Spinal cord (tissue), 10 donors: ENCODE measurements at places on chromosomes 6 and 20.

DNA sequence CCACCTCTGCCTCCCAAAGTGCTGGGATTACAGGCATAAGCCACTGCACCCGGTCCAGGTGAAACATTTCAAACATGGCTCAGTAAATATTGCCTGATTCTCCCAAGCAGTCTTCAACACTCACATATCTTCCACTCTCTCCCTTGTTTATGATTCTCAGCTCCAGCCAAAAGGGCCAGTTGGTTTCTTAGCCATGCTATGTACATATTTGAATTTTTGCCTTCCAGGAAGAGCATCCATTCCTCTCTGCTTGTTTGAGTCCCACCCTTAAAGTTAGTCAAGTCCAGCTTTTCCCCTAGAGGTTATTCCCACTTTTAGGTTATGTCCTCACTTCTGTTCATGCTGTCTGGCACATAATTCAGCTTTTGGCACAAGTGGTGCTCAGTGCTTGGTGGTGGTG lies 5.9 kb downstream of the KIFC1 start:
- H3K27ac ChIP-seq: no peak overlapping the region
- H3K4me3 ChIP-seq: no peak overlapping the region
- DNase-seq: no peak
- H3K4me1 ChIP-seq: peaks cover 6% of the 10 kb centered on the region

- H3K27ac ChIP-seq: no peak overlapping the region
- H3K4me3 ChIP-seq: no peak overlapping the region
- H3K4me1 ChIP-seq: no peaks in the 10 kb centered on the region
- no peaks in the 10 kb centered on the region for H3K36me3 ChIP-seq
- no peaks in the 10 kb centered on the region for H3K27me3 ChIP-seq
- DNase-seq: no peak
Measured at GRCh38 chr6:15776458-15776980, 113.7 kb upstream of the DTNBP1 start.

DNA sequence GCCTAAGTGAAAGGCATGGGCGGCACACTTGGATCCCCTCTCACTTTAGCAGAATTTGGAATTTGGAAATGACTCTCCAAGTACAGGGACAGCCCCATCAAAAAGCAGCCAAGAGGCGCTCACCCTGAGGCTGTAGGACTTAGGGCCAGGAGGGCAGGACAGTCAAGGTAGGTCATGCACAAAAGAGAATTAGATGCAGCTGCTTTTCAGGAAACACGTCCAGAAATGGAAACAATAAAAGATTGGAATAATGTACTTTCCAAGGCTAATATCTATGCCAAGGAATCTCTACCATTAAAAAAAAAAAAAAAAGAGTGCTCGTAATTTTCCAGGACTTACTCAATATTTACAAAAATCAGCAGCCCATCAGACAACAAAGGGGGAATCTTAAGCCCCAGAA lies 19.9 kb downstream of the PREP start:
- H3K27ac ChIP-seq: no peak overlapping the region
- H3K4me3 ChIP-seq: no peak overlapping the region
- DNase-seq: no peak
- H3K27me3 ChIP-seq: no peaks in the 10 kb centered on the region
- H3K36me3 ChIP-seq: peaks cover 3% of the 10 kb centered on the region
- no peaks in the 10 kb centered on the region for H3K4me1 ChIP-seq

- no peaks in the 10 kb centered on the region for H3K27me3 ChIP-seq
- H3K27ac ChIP-seq: no peak overlapping the region
- H3K4me3 ChIP-seq: no peak overlapping the region
- H3K36me3 ChIP-seq: no peaks in the 10 kb centered on the region
Measured at GRCh38 chr6:34955442-34955841, 66.4 kb downstream of the ANKS1A start.

DNA sequence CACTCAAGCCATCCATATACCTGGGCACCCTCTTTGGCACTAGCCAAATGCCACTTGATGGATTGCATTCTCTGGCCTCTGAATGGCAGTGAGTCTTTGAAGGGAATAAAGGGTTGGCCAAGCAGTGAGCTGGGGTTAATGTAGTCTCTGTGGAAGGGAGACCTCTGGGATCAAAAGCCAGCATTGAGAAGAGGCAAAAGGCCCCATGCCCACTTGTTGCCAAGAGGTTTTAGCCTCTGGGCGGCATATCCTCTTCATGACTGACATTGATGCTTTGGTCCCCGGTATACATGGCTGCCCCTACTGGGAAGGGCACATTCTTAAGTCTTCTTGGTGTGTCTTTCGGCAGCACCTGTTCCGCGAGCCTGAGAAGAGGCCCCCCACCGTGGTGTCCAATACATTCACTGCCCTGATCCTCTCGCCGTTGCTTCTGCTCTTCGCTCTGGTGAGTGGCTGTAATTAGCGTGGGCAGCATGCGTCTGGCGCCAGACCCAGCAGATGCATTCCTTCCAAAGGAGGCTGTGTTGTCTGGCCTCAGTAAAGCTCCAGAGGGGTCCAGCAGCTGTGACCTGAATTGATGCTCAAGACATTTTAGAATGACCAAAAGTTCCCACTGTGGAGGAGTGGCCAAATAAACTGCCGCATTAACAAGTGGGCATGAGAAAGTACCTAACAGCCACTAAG lies 29.5 kb downstream of the GHRH start:
- H3K4me3 ChIP-seq: no peak overlapping the region
- no peak for DNase-seq
- no peaks in the 10 kb centered on the region for H3K27me3 ChIP-seq
- H3K4me1 ChIP-seq: peaks cover 18% of the 10 kb centered on the region

DNA sequence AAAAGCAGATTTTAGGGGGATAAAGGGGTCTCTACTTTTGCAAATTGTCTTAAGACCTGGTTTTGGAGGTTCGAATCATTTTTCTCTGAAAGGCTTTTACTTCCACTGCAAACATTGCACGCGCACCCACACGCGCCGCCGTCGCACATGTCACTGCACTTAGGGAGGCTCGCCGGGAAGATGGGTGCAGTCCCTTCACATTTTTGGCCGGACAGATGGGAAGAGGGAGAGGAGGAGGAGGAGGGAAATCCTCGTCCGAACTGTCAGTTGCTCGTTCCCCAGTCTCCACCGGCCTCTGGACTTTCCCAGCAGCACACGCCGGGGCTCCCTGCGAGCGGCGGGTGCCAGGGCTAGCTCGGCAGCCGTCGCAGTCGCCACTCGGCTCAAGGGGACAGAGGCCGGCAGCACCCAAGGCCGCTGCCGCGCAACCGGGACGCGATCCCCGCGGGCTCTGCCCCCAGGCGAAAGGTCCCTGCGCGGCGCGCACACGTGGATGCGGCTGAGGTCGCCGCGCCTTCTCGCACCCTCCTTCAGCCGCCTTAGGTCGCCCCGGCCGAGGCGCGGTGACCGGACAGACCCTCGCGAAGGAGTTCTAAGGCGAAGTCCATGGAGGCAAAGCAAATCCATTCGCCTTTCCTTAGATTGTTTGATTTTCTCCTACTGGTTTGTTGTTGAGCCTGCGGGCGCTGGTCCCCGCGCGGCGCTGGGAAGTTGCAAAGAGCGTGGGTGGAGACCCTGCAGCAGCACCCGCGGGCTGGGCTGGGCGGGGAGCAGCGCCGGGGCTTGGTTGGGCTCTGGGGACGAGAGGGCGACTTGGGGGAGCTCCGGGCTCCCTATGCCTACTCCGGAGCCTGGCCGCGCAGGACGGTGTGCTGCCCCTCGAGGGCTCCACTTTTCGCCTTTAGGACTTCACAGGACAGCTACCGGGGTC lies 1.2 kb downstream of the MYB start:
- H3K4me1 ChIP-seq: peaks cover 28% of the 10 kb centered on the region
- peaks cover 25% of the 10 kb centered on the region for H3K27me3 ChIP-seq
- peak overlapping the region; percentile 55 for H3K4me3 ChIP-seq

DNA sequence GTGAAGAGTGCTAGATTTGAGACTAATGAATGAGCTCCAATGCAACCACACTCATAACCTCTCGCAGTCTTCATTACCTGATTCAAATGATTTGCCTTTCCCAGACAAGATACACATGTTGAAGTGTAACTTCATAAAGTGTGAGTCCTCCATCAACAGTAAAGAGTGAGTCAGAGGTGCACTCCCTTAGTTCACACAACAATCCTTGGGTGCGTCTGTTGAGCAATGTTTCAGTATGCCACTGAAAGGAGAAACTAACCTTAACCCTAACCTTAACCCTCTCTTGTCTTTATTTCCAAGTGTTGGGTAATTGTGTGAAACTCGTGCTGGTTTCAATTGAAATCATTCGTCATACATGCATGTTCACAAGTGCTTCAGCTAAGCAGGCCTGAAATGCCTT lies 21.0 kb upstream of the RIN2 start:
- H3K27me3 ChIP-seq: no peaks in the 10 kb centered on the region
- no peaks in the 10 kb centered on the region for H3K36me3 ChIP-seq
- DNase-seq: no peak
- no peaks in the 10 kb centered on the region for H3K4me1 ChIP-seq
- no peak overlapping the region for H3K27ac ChIP-seq

DNA sequence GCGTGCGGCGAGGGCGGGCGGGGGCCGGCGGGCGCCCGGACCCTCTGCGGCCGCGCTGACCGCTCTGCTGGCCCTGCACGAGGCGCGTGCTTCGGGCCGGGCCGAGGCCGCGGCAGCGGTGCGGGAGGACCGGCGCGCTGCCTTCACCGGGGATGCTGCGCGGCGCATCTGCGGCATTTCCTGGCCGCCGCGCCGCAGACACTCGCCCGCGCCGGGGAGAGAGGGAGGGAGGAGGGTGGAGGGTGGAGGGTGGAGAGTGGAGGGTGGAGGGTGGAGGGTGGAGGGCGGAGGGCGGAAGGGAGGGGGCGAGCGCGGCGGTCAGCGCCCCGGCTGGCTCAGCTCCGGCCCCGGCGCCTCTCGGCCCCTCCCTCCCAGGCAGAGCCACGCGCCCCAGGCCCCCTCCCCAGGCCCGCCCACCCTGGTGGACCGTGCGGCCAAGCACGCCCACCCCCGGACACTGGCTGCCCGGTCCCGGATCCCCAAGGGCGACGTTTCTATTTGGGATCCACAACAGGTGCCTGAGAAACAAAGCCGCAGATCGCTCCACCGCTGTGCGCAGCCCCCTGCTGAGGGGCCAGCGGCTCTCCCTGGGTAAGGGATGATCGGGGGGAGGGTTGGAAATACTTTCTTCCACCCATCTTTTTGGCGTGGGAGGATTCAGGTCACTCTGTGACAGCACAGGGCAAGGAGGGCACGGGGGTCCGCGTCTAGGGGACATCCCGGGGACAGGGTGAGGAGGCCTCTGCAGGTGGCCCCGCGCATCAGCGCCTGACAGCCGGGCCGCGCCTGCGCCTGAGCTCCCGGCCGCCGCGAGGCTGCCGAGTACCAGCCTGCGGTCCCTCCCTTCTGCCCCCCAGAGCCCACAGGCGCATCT lies 111.2 kb upstream of the BEND6 start:
- no peak for DNase-seq
- peak overlapping the region; percentile 88 for H3K4me3 ChIP-seq
- peak overlapping the region; percentile 92 for H3K27ac ChIP-seq
- H3K27me3 ChIP-seq: no peaks in the 10 kb centered on the region
- no peaks in the 10 kb centered on the region for H3K36me3 ChIP-seq
- H3K4me1 ChIP-seq: peaks cover 9% of the 10 kb centered on the region

- no peaks in the 10 kb centered on the region for H3K27me3 ChIP-seq
- no peaks in the 10 kb centered on the region for H3K36me3 ChIP-seq
- peak overlapping the region; percentile 22 for H3K27ac ChIP-seq
Measured at GRCh38 chr20:35871259-35871771, 83.0 kb downstream of the SCAND1 start.

DNA sequence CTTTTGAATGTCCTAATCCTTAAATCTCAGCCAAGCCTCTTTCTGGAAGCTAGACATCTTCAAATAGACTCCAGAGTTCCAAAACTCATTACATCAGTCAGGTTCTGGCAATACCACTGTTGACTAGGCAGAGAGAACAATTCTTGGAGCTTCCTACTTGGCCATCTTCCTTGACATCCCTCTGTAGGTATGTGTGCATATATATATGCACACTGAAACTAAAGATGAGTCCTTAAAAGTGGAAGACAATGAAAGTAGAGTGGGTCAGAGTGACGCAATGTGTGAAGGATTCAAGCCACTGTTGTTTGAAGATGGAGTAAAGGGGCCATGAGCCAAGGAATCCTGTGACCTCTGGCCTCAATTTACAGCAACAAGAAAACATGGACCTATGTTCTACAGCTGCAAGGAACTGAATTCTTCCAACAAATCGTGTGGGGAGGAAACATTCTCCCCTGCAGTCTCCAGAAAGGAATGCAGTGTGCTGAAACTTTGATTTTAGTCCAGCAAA lies 18.7 kb upstream of the DUSP22 start:
- H3K27ac ChIP-seq: no peak overlapping the region
- DNase-seq: no peak
- H3K4me1 ChIP-seq: no peaks in the 10 kb centered on the region

- H3K27me3 ChIP-seq: no peaks in the 10 kb centered on the region
- peaks cover 4% of the 10 kb centered on the region for H3K4me1 ChIP-seq
- H3K27ac ChIP-seq: no peak overlapping the region
- no peak for DNase-seq
- peaks cover 33% of the 10 kb centered on the region for H3K36me3 ChIP-seq
Measured at GRCh38 chr20:57383447-57384347, 7.5 kb upstream of the RBM38 start.

GRCh38 chr20:60974022-60974421 lies 278.0 kb upstream of the CDH4 start:
- no peak overlapping the region for H3K4me3 ChIP-seq

GRCh38 chr6:71203206-71203605 lies 85.4 kb upstream of the OGFRL1 start:
- no peaks in the 10 kb centered on the region for H3K27me3 ChIP-seq
- no peak overlapping the region for H3K4me3 ChIP-seq
- DNase-seq: no peak
- no peaks in the 10 kb centered on the region for H3K4me1 ChIP-seq

GRCh38 chr6:156978948-156979347 lies 201.8 kb downstream of the ARID1B start:
- no peak overlapping the region for H3K27ac ChIP-seq
- H3K4me3 ChIP-seq: no peak overlapping the region
- H3K4me1 ChIP-seq: peaks cover 14% of the 10 kb centered on the region

DNA sequence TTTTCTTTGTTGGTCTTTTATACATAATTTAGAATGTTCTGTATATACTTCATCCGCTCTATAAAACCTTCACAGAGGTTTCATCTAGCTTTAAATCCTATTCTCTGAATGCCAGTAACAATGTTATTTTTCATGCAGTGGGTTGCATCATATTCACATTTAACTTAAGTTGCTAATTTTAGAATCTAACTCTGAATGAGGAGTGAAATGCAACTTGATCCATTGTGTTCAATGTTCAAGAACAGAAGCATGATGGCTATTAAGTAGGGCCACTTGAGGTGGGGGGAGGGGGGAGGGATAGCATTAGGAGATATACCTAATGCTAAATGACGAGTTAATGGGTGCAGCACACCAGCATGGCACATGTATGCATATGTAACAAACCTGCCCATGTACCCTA lies 224.5 kb downstream of the NKAIN2 start:
- no peaks in the 10 kb centered on the region for H3K27me3 ChIP-seq
- no peaks in the 10 kb centered on the region for H3K36me3 ChIP-seq
- no peak overlapping the region for H3K27ac ChIP-seq
- H3K4me1 ChIP-seq: no peaks in the 10 kb centered on the region

- H3K27ac ChIP-seq: no peak overlapping the region
- no peak overlapping the region for H3K4me3 ChIP-seq
- no peaks in the 10 kb centered on the region for H3K27me3 ChIP-seq
- H3K4me1 ChIP-seq: peaks cover 5% of the 10 kb centered on the region
Measured at GRCh38 chr20:17772005-17772343, 72.2 kb downstream of the BANF2 start.
